GM23338 (cell line): ENCODE measurements at places on chromosomes 11 and 22.

- no peak for DNase-seq
Observed at GRCh38 chr22:46240907-46241306, 9.2 kb downstream of the CDPF1 start.

DNA sequence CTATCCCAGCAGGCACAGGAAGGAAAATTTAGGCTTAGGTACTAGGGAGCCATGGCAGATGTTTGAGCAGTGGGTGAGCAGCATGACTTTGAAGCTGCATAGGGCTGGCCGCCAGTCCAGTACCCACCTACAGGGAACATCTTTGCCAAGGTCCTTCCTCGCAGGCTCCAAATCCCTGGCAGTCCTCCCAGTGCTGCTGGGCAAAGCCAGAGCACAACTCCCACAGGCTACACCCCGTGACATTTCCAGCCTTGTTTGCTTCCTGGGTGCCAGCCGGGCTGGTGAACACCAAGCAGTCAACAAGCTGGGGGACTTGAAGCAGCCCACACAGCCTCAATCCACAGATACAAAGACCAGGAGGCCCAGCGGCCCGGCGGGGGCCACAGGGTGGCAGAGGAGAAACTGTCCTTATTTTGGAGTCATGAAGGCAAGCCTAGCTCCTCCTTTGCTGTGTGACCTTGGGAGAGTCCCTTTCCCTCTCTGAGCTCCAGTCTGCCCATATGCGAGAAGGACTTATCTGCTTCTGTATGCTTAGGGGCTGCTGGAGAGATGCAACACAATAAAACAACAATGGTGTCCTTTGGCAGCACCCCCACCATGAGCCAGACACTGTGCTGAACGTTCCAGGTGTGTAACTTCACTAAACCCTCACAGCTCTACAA is 28.0 kb downstream of the TPST2 start:
- DNase-seq, result no peak

DNA sequence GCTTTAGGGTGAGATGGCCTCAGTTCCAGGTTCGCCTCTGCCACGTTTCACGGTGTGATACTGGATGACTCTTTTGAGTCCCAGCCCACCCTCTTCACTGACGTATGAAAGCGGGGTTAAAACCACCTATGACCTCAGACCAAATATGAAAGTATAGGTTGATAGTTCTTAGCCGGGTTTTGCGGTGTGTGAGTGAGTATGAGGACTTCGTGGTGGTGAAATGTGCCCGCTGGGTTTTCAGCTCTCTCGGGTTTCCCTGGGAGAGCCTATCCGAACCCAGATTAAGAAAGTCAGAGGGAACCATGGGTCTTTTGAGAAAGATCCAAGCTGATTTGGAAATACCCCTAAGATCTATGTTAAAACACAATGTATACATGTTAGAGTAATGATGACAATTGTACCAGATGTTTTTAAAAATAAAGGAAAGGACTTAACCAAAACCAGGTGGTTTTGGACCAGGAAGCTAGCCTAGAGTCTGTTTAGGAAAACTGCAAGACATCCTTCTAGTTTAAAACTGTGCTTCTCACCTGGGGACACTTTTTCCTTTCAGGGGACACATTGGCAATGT is 25.8 kb upstream of the ST3GAL4 start:
- no peak for DNase-seq

GRCh38 chr11:82701847-82702520 is 31.7 kb downstream of the FAM181B start:
- peak; percentile 78 for DNase-seq

- DNase-seq, result no peak
Observed at GRCh38 chr11:106608677-106609076, 409.6 kb downstream of the GUCY1A2 start.

DNA sequence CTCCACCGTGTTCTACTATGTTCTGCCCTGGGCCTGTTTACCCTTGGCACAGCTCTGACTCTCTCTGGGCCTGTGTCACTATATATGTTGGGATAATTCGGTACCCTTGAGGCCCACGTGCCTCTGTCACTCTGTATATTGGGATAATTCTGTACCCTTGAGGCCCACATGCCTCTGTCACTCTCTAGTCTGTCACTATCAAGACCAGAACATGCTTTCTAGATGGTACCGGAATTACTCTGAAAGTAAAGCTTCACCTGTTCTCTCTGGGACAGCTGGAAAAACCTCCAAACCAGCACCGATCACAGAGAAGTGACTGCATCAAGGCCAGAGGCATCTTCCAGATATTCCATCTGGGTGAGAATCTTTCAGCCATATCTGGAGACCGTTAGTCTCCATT is 9.3 kb upstream of the FCHSD2 start:
- DNase-seq, result no peak

- peak; percentile 77 for DNase-seq
Observed at GRCh38 chr11:57283231-57283990, 41.3 kb downstream of the TNKS1BP1 start.

DNA sequence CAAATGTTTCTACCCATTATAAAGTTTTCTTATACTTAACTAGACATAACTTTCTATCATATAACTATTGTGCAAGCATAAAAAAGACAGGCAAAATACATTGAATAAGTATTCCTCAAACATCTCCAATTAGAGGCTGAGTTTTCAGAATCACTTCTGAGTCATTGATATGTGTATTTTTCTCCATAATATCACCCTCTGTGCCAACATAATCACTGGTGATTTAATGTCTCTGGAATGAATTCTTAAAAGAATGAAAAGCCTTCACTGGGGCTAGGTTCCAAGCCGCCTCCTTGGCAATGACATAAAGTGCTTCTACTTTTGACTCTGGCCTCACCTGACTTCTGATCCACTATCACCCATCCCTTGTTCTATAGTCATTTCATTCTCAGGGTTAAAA is 197.0 kb upstream of the E2F8 start:
- DNase-seq, result no peak

- peak; percentile 98 for DNase-seq
Observed at GRCh38 chr22:41697126-41697775, 2.1 kb upstream of the MEI1 start.

- peak; percentile 86 for DNase-seq
Observed at GRCh38 chr11:26649884-26650283, 72.0 kb downstream of the SLC5A12 start.

GRCh38 chr11:104594228-104594958 is 303.9 kb downstream of the CASP12 start:
- no peak for DNase-seq

DNA sequence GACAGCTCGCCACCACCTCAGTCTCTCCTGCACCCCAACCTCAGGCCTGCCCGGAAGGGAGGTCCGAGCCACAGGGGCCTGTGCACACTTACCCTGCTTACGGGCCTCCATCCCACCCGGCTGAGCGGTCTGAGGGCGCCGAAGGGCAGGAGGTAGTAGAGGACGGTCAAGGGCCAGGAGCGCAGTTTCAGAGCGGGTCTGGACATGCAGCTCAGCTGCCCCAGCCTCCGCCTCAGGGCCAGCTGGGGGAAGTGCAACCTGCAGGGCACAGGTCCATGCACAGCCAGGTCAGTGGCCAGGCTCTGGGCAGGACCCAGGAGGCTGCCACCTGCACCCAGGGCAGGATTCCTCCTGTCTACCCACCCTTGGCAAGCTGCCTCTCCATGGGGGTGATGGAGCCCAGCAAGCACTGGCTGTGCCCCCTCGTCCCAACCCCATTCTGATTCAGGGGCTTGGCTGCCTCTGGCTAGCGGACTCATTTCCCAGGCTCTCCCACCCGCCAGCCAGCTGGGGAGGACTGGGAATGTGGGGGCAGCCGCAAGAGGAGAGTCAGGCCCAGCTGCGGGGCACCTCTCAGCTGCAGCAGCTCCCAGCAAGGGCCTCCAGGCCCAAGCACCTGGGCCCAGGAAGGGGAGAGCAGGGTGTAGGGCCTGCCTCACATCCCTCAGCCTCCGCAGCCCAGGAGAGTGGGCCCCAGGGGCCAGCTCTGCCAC is 38.3 kb downstream of the PISD start:
- no peak for DNase-seq

GRCh38 chr11:8087185-8087584 is 6.2 kb downstream of the TUB start:
- DNase-seq, result peak; percentile 65
